ENCODE measurements at places on chromosomes 7 and 10.

GRCh38 chr10:31098046-31098445 lies 66.4 kb upstream of the ZNF438 start:
- no peak for DNase-seq

GRCh38 chr7:91267171-91267955 lies 3.1 kb downstream of the FZD1 start:
- no peak for DNase-seq

GRCh38 chr7:157896774-157897555 lies 560.2 kb downstream of the DNAJB6 start:
- no peak for DNase-seq

- no peak for DNase-seq
Measured at GRCh38 chr7:147547252-147547897, 1043.2 kb upstream of the C7orf33 start.

- DNase-seq = no peak
Measured at GRCh38 chr10:62873866-62874265, 57.7 kb upstream of the EGR2 start.

DNA sequence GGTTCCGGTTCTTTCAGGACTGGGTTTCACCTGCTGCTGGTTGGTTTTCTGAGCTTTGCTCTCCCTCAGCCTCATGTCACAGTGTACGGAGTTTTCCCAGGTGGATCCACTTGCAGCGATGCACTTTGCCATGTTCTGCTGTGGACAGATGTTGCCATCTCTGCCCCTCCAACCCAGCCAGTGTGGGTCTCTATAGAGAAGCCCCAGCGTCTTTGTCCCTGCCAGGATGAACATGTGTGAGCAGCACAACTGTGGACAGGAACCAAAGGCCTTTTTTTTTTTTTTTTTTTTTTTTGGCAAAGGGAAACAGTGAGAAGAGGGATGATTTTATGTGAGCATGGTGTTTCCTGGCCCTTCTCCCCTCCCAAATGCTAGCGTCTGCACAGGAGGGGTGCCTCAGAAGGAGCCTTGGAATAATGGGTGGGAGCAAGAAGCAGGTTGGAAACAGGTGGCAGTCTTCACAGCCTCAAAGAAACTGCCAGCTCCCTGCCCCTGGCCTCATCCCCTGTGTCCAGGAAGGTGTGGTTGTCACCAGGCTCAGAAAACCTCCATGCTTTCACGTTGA lies 106.5 kb downstream of the RPS24 start:
- DNase-seq = no peak

DNA sequence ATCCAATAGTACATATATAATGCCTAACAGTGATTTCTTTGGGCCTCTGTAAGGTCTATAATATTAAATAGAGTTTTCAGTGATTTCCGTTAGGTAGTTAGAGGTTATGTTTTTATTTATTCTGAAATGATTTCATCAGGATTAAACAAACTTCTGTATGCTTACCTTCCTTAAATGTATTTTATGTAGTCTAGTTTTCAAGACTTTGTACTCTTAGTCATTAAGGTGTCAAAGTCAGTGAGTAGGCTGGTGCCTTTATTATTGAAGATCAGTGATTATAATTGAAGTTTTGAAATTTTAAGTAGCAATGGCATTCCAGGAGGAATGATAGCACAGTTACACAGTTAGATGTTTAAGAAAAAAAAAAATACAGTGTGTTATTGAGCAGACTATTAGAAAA lies 20.7 kb downstream of the GNAI1 start:
- DNase-seq = no peak

DNA sequence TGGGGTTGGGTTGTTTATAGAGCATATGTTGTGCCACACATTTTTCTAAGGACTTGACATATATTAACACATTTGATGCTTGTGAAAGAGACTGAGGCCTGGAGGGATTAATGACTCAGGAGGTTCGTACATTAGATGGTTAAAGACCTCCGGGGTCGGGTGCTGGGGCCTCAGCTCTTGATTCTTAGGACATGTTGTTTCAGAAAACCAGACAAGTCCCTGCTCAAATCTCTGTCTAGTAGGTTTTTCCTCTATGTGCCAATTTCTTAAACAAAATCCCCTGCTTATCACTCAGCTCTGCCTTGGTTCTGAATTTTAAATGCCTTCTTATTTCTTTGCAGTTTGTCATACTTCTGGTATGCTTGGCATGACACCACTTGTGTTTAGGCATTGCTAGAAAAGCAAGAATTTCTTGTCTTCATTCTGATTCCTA lies 5.8 kb downstream of the UPP1 start:
- DNase-seq = no peak

DNA sequence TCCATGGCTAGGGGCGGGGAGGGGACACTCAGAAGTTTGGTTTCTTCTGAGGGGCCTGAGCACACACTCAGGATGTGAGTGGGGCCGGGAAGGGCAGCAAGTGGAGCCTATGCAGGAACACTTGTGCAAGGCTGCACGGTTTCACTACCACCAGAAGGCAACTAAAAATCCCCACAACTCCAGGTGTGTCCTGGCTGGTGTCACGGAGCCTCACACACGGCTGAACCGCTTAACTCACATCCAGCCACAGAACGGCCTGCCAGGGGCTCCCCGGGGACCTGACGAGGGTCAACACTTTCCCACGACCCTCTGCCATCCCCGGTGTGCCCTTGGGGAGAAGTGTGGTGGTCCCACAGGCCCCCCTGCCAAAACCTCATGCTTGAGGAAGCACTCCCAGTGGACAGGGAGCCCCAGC lies 173.9 kb downstream of the ELFN1 start:
- no peak for DNase-seq

DNA sequence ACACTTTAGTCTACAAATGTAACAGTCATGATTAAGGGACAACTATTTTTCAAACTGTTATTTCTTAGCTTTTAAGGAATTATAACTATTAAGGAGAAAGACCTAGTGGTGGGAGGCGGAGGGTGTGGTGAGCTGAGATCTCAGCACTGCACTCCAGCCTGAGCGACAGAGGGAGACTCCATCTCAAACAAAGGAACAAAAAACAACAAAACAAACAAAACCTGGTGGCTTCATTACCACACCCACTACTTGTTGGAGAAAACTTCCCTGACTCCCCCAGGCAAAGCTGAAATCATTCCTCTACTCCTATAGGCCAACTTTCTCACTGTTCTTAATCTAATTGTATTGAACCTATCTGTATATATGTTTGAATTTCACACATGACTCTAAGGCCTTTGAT lies 3.2 kb downstream of the POLR1F start:
- DNase-seq = no peak

DNA sequence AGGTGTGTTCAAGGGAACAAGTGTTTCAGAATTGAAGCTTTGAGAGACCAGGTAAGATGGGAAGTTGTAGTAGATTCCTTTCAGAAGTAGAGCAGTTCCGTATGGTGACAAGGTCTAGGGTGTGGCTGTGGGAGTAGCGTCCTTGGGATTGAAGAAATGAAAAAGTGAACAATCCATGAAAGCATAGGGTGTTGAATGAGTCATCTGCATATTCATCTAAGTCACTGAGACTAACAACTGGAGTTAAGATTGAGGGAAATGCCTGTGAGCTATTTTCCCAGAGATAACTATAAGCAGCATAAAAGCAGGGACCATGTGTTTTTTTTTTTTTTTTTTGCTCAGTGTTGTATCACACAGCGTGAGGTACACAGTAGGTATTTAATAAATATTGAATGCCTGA lies 134.8 kb downstream of the PHTF2 start:
- DNase-seq = no peak

- DNase-seq = no peak
Measured at GRCh38 chr10:98492763-98493162, 46.0 kb upstream of the HPS1 start.

GRCh38 chr7:120431016-120431415 lies 158.0 kb downstream of the KCND2 start:
- no peak for DNase-seq

DNA sequence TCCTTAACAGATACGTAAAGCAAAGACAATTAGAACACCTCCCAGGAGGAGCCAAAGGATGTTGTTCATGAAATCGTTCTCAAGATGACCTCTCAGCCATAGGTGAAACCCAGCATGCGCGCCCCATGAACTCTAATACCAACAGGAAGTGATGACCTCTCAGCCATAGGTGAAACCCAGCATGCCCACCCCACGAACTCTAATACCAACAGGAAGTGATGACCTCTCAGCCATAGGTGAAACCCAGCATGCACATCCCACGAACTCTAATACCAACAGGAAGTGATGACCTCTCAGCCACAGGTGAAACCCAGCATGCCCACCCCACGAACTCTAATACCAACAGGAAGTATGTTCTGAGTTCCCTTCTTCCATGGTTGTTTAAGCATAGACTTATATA lies 205.2 kb upstream of the ADARB2 start:
- peak; percentile 4 for DNase-seq

DNA sequence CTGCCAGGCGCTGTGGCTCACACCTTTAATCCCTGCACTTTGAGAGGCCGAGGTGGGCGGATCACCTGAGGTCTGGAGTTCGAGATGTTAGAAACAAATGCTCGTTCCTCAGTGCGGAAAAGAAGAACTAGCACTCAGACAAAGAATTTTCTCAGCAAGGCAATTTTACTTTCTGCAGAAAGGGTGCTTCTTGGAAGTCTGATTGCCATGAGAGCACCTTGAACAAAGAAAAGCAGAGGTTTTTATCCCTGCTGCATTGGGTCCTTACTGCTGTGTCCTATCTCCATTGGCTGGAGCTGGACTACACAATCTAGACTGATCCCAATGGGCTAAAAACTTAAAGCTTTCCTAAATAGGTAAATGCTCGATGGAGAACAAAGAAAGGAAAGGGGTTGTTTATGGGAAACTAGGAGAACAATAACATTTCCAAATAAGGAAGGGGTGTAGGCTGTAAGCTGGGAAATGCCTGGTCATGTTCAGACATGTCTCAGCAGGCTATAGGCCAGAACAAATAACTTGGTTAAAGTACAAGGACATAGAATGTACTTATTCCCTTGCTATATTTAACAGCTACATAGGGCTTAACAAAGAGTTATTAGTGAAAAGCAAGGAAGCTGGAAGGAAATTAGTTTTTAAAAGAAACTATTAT lies 26.1 kb upstream of the ACTR3B start:
- DNase-seq = no peak

GRCh38 chr10:16231734-16232435 lies 204.9 kb upstream of the PTER start:
- DNase-seq = no peak

DNA sequence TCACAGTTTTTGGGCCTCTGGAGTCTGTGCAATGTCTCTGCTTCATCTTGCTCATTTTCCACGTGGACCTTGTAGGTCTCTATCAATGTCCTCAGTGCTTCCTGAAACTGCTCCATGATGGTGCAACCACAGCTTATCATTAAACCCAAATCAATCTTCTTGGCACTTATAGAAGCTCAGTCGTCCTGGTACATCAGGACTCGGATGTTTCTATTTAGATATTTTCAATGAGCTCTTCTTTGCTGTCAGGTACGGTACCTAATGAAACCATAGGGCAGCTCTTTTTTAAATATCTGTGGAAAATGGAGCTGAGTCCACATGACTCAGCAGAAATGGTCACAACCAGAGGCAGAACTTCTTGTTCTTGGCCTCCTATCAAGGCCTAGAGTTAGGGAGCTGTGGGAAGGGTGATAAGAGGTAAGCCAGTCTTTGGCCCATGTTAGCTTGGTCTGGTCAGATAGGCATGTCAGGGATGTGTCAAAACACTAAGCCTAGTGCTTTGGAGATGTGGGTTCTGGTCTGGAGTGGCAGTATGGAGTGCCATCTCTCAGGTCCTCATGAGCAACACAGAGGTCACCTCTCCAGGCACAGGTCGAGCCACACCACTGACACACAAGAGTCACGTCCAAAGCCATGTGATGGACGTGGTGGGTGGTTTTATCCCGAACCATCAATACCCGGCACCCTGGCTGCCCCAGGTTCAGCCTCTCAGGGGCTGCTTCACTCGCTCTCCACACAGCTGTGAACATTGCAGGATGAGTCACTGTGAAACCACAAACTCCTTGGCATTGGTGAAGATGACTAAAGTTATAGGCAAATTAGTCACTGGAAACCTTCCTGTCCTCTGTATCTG lies 87.0 kb downstream of the TBXAS1 start:
- DNase-seq = peak; percentile 91

- DNase-seq = no peak
Measured at GRCh38 chr10:49615721-49616120, 1.9 kb downstream of the CHAT start.

GRCh38 chr10:102312683-102313082 lies 67.4 kb downstream of the GBF1 start:
- no peak for DNase-seq

DNA sequence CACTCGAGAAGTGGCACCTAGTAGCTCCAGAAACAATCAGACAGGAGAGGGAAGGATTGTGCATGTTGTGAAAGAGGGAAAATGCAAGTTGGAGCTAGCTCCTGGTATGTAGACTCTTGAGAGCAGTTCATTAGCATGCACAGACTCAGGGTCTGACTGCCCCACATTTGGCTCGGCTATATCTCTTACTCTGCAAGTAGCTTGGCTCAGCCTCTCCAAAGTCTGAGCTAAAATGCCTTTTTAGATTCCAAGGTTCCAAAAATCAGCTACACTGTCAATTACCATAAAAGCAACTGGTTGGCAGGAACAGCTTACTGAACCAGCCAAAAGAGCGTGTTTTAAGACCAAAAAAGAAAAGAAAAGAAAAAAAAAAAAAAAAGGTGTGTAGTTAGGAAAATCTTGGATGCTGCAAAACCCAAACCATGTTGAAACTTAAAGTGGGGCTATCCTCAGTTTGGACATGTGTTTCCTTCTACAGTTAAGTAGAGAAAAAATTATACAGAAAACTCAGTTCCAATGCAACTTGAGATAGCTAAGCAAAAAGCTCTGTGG lies 65.5 kb downstream of the MKX start:
- no peak for DNase-seq

DNA sequence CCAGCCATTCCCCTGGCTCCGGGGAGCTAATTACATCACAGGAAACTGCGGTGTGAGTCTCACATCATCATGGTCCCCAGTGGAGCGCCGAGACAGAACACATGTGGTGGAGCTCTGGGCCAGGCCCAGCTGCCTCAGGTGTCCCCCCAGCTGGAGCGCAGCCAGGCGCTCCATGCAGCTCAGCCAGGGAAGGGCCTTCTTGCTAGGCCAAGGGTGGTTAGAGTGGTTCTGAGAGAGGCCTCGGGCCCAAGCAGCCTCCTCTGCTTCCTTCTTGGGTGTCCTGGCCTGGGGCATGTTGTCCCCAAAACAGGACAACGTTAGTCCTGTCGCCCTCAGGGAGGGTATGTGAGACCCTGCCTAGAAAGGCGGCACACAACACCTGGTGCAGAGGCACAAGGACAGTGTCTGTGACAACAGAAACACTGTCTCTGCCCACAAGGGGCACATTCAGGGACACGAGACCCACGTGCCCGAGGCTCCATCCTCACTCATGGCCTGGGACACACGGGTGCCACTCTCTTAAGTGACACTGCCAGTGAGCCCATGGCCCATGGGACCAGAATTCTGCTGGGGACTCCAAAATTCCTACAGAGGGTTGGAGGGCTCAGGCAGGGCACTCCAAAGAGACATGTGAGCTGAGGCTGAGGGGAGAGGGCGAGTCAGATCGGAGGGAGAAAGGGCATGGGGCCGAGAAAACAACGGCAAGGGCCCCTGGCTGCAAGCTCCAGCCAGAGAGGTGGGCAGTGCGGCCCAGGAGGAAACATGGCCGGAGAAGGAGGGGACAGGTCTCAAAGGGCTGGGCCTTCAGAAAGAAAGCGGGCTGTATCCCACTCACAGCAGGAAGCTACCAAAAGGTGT lies 37.0 kb upstream of the RET start:
- DNase-seq = no peak
